ENCODE measurements at places on chromosomes 7 and 10.
A peak's percentile ranks its signal among the peaks of the same experiment; 100 is the strongest.

DNA sequence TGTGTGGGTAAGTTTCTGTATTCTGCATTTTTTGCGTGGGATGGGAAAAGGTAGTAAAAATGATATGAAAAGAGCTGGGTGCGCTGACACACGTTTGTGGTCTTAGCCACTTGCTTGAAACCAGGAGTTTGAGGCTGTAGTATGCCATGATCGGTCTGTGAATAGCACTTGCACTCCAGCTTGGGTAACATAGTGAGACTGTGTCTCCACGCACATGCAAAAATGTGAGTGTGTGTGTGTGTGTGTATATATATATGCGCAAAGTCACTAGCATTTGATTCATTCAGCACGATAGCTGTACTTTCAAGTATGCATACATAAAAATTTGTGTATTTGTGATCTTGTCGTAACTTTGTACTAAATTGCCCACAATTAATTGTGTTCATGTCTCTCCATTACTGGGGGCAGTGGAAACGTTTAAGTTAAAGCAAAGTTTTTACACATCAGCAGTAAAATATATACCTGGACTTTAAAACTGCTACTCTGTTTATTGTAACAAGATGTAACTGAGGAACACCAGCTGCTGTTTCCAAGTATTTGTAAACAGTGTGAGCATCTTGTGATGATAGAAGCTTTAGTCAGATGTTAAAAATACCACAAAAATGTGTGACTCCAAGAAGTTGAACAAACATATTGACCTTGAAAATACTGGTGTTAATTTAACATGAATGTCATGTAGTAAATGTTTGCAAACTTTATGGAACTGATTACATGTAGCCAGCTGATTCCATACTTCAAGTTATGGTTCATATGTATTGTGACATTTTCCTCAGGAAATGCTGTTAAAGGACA is 1.6 kb downstream of the ZRANB1 start:
- no peak for DNase-seq

DNA sequence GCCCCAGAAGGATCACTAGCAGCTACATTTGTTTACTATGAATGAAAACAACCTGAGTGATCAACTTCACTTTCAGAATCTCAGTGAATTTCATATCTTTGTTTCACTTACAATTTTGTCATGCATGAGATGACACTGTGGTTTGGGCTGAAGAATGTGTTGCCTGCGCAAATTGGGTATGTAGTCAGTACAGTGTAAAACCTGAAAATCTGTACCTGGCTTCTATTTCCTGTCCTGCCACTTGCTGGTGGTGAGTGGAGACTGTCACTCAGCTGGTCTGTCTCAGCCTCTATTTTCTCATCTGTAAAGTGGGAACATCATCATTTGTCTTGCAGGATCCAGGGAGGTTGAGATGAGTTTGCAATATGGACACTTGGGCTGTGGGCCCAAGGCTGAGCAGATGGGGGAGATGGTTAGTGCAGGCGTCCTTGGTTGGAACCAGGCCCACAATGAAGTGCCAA is 118.0 kb downstream of the WDFY4 start:
- DNase-seq: no peak

DNA sequence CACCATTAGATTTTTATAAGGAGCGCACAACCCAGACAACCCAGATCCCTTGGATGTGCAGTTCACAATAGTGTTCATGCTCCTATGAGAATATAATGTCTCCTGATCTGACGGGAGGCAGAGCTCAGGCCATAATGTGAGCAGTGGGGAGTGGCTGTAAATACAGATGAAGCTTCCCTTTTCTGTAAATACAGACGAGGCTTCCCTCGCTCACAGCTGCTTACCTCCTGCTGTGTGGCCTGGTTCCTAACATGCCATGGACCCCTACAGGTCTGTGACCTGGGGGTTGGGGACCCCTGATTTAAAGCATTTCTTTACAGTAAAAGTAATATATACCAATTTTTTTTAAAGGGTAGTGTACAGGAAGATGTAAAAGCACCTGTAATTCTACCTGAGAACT is 33.2 kb downstream of the HELLS start:
- no peak for DNase-seq

GRCh38 chr10:3948843-3949242 is 163.8 kb upstream of the KLF6 start:
- DNase-seq: peak; percentile 46

DNA sequence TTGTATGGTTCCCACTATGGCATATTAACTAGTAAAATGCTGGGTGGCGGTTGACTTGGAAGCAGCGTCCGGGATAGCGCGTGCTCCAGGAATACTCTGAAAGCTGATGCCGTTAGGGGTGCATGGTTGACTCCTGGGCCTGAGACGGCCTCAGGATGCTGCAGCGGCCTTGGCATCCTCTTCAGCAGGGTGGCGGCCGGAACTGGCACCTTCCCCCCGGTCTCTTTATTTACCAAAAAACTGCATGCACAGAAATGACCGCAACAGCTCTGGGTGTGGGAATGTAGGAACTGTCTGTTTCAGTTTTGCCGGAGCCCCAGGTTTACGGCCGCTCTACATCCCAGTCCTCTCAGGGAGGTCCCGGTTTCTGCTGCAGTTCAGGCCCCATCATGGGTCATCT is 28.8 kb downstream of the PFKP start:
- DNase-seq: no peak

- no peak for DNase-seq
These were observed 120.2 kb downstream of the SORBS1 start for GRCh38 chr10:95440756-95441546.

DNA sequence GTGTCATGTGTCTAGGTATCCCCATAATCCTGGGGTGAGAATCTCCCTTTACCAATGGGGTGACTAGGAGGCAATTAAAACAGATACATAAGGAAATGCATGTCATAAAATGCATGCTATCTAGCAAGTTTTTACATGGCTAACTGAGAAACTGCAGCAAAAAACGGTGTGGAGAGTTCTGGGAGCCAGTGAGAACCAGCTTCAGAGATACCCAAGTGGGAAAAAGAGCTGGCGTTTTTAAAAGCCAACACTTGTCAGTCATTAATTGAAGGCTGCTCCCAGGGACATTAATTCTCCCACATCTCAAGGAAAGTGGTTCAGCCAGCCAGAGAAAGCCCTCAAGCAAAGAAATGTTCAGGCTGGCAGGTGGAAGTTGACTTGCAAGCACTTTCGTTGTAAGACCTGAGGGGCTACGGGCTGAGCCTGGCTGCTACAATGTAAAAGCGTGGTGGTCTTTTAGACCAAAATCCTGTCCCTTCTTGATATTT is 28.1 kb downstream of the ST8SIA6 start:
- no peak for DNase-seq

DNA sequence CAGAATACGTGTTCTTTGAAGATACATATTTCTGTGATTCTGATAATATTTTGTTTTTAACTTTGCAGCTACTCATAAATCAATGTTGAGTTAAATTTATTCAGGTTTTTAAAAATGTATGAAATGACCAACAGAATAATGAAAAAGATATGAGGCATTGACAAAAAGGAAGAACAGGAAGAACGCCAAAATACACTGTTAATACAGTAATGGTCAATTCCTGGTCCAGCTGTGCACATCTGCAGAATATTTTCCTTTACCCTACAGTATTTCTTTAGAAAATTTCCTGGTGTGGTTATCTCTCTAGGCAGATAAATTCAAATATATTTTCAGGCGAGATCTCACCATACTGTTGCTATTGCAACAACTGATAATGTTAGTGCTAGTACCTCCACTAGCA is 203.2 kb upstream of the DGKB start:
- DNase-seq: no peak

- no peak for DNase-seq
These were observed 128.3 kb downstream of the GATA3 start for GRCh38 chr10:8182806-8183205.

DNA sequence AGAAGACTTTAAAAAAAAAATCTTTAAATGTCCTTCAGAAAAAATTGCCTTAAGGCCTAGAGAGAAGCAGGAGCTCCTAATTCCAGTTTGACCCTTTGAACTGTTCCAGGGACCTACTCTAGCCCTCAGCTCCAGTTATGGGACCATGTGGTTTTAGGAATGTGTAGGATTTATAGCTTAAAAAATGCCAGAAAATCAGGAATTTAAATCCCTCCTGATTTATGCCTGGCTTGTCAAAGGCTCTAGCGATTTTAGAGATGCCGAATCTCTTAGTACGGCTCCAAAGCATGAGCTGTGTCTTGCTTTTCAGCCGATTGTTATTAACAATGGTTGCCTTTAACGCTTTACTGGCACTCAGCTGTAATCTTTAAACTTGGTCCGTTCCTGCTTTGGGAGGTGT is 130.6 kb upstream of the NPVF start:
- DNase-seq: no peak

GRCh38 chr10:52450762-52451291 is 136.7 kb downstream of the DKK1 start:
- no peak for DNase-seq

- DNase-seq: no peak
These were observed 9.3 kb upstream of the GTPBP4 start for GRCh38 chr10:978826-979421.

GRCh38 chr10:1661859-1662437 is 75.4 kb downstream of the ADARB2 start:
- DNase-seq: no peak
